Foreskin melanocyte (primary cell): ENCODE measurements at places on chromosomes 12 and 14.

GRCh38 chr12:18595412-18595811 is 142.4 kb downstream of the PLCZ1 start:
- peak; percentile 2 for DNase-seq

- DNase-seq = no peak
Measured at GRCh38 chr12:61095111-61095510, 1165.1 kb upstream of the USP15 start.

- DNase-seq = no peak
Measured at GRCh38 chr12:129599406-129599805, 304.4 kb downstream of the TMEM132D start.

DNA sequence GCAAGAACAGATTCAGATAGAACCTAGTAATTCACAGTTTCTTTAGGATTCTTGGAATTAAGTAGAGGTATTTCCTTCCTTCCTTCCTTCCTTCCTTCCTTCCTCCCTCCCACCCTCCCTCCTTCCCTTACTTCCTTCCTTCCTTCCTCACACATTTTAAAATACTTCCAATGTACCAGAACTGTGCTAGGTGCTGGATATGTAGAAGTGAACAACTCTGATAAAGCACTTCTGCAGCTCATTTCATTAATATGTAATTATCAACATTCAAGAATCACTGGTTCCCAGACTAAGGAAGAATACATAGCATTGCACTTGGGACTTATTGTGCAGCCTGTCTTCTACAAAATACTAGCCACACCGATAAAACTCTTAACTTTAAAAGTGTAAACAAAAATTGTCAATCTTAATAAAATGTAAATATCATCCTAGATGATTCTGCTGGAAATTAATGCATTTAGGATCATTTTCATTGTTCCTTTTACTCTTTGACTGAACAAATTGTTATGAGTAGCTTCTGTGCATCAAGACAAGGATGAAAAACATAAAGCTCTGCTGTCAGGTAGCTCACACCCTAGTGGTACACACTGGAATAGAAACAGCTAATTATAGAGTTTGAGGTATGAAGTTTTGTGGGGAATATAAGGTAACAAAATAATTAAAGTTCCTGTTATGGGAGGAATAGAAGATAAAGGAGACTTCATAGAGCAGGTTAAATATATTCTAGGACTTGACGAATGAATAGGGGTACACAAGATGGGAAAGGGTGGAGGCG is 99.9 kb upstream of the MYF6 start:
- DNase-seq = no peak

GRCh38 chr12:17302001-17302400 is 696.0 kb upstream of the LMO3 start:
- no peak for DNase-seq

- no peak for DNase-seq
Measured at GRCh38 chr12:120109570-120110267, 6.8 kb downstream of the RAB35 start.

- DNase-seq = no peak
Measured at GRCh38 chr12:127823801-127824200, 443.2 kb upstream of the TMEM132C start.

DNA sequence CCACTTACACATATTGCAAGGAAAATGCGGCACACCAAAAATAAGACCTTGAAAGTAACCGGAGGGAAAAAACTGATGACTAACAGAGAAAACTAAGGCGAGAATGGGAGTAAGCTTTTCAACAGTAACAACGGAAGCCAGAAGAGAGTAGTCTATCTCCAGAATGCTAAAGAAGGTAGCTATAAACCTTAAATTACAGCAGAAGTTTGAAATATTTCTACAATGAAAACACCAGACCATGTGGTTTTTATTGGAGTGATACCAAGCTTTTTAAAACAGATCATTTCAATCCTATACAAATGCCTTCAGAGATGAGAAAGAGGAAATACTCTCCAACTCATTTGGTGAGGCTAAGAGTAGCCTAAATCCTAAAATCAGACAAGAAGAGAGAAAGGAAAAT is 209.5 kb downstream of the ANO6 start:
- no peak for DNase-seq

- no peak for DNase-seq
Measured at GRCh38 chr12:83067981-83068380, 381.3 kb downstream of the TMTC2 start.

DNA sequence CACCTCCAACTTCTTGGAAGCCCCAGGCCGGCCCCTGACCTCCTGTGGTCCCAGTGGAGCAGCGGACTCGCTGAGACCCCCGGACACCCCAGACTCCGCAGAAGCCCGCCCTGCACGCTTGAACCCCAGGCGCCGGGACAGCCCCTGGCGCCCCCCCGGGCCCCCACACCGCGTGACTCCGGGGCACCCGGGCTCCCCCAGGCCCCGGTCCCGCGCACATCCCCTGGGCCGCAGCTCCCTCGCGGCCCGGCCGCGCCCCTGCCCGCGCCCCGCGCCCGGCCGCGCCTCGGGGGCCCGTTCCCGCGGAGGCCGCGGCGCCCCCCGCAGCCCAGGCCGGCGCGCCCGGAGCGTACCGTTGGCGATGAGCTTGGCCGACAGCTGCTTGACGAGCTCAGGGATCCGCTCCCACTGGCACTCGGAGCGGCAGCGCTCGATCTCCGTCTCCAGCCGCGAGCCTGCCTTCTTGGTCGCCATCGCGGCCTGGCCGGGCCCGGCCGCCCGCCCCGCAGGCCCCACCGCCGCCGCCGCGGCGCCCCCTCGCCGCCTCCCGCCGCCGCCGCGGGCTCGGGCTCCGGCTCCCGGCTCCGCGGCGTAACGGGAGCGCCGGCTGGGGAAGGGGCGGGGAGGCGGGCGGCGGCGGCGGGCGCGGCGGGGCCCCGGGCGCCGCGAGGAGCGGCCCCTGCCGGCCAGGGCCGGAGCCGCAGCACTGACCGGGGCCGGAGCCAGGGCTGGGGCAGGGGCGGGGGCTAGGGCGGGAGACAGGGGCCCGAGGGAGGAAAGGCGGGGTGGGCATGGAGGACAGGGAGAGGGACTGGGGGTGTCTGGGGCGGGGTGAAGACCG is at the start of gene TTC7B:
TSS of gene TTC7B (minus strand) at position 609 of the 841 bp plus-strand sequence. CDS start at position 474, 135 bp downstream.
- no peak for DNase-seq

- no peak for DNase-seq
Measured at GRCh38 chr14:44497148-44497547, 9.9 kb downstream of the FSCB start.

- DNase-seq = no peak
Measured at GRCh38 chr14:54338696-54339317, 58.0 kb upstream of the CDKN3 start.

GRCh38 chr12:65518771-65519170 is 240.3 kb downstream of the MSRB3 start:
- DNase-seq = peak; percentile 56

- DNase-seq = no peak
Measured at GRCh38 chr12:109961201-109961600, 35.0 kb downstream of the GIT2 start.

- DNase-seq = peak; percentile 15
Measured at GRCh38 chr12:127381043-127381668, 885.8 kb upstream of the TMEM132C start.

DNA sequence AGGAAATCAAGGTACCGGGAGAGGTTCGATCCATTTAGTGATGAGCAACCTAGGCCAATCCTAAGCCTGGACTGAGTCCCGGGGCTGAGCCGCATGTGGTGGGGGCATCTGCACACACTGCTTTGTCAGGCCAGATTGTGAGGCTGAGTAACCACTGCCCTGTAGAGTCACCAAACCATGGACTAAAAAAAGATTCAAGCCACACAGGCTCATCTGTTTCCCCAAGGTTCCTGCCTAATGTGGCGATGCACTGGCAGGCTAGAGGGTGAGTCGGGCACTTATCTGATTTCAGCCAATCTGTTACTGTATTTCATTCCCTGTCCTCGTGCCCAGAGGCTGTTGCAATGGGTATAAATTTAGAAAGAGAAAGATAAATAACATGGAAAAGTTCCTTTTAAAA is 140.8 kb downstream of the TTC7B start:
- DNase-seq = peak; percentile 54

GRCh38 chr12:69345742-69346141 is 2.4 kb upstream of the LYZ start:
- no peak for DNase-seq

DNA sequence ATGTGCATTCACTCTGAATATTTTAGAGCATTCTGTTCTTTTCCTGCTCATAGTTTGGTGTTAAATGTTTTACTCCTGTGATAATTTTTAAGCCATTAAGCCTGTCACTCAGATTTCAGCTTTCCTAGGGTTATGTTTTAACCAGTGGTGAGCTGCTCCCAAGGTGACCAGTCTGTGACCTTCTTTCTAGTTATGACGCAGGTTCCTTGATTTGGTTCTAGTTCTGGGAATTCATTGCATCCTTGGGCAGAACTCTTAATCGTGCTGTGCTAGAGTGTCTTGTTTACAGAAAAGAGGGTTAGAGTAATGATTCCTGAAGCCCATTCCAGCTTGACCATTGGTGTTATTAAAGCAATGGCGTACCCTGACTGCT is 2.2 kb downstream of the GABARAPL1 start:
- no peak for DNase-seq

DNA sequence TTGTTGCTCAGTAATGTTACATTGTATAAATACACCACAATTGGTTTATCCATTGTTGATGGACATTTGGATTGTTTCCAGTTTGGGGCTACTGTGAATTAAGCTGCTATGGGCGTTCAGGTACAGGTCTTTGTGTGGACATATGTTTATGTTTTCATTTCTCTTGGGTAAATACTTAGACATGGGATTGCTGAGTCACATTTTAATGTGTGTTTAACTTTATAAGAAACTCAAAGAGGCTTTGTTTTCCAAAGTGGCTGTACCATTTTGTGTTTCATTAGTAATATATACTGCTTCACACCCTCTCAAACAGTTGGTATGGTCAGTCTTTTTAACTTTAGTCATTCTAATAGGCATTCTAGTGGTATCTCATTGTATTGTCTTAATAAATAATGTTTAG is 225.0 kb downstream of the SPTSSA start:
- DNase-seq = peak; percentile 75

GRCh38 chr12:117240081-117240755 is 49.9 kb upstream of the FBXO21 start:
- DNase-seq = no peak

DNA sequence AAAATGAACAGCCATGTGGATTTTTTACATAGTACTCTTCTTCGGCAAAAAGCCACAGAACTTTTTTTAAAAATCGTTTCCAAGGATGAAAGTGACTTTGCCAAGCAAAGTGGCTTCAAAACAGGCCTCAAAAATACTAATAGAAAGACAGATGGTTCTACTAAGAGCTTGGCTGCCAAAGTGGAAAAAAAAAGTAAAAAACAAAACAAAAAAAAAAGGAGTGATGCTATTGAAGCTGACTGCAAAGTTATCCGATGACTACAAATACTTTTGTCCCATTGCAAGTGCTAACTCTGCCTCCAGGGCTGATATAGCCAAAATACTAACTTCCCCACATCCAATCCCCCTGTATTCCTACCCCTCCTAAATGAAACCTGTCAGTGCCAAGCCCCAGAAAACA is 277.6 kb downstream of the SOX5 start:
- no peak for DNase-seq

GRCh38 chr12:122059203-122059960 is 19.2 kb upstream of the MLXIP start:
- no peak for DNase-seq

- peak; percentile 5 for DNase-seq
Measured at GRCh38 chr12:112839386-112839972, 47.9 kb downstream of the RPH3A start.

GRCh38 chr12:31001581-31002360 is 71.9 kb upstream of the DDX11 start:
- no peak for DNase-seq

- DNase-seq = peak; percentile 18
Measured at GRCh38 chr14:49769171-49769570, 1.2 kb downstream of the KLHDC2 start.
